Stimulated activated CD8-positive, alpha-beta memory T cell treated with anti-CD3 and anti-CD28 coated beads, Interleukin-7, amount 100 ng/mL, for 1 hour (primary cell): ENCODE measurements at places on chromosomes 4 and X.

- no peak for DNase-seq
These were observed 12.3 kb upstream of the REPS2 start for GRCh38 chrX:16934185-16934584.

GRCh38 chr4:85495621-85496020 lies 20.7 kb downstream of the ARHGAP24 start:
- no peak for DNase-seq

- no peak for DNase-seq
These were observed 81.0 kb downstream of the ADGRA3 start for GRCh38 chr4:22434895-22435294.

GRCh38 chr4:109658871-109659410 lies 44.3 kb downstream of the CASP6 start:
- no peak for DNase-seq

DNA sequence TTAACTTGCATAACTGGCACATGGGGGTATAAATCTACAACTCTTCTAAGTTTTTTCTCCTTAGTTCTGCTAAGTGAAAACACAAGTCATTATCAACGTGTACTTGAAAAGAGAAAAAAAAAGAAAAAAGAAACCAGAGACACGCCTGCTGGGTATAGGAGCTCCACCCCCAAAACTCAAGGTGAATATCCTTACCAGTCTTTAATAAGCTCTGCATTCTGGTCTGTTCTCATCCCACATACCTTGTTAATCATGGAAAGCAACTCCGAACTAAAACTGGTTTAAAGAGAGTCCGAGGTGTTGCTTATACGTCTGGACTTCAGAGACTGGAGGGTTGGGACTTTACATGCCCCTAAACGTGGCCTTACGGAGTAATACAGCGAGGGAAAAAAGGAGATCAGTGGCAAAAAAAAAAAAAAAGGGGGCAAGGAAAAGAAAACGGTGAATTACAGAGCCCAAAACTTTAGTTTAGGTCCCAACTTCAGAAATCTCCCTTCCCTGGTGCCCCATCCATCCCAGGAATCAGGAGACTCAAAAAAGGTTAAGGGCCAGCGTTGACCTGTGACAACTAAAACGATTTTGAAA lies 1.0 kb downstream of the PGRMC2 start:
- no peak for DNase-seq

GRCh38 chrX:101219864-101220346 lies 319 bp downstream of the DRP2 start:
- DNase-seq, result no peak

GRCh38 chr4:57499786-57500185 lies 389.6 kb upstream of the IGFBP7 start:
- DNase-seq, result no peak

- DNase-seq, result no peak
These were observed 229.8 kb upstream of the STS start for GRCh38 chrX:6917666-6918065.

- DNase-seq, result no peak
These were observed 4.5 kb downstream of the CYSLTR1 start for GRCh38 chrX:78322863-78323262.

GRCh38 chr4:81165861-81166430 lies 49.1 kb downstream of the PRKG2 start:
- DNase-seq, result no peak

GRCh38 chrX:18170910-18171309 lies 49.8 kb downstream of the BEND2 start:
- DNase-seq, result no peak

- no peak for DNase-seq
These were observed 109.0 kb upstream of the ATOH1 start for GRCh38 chr4:93719552-93719951.

DNA sequence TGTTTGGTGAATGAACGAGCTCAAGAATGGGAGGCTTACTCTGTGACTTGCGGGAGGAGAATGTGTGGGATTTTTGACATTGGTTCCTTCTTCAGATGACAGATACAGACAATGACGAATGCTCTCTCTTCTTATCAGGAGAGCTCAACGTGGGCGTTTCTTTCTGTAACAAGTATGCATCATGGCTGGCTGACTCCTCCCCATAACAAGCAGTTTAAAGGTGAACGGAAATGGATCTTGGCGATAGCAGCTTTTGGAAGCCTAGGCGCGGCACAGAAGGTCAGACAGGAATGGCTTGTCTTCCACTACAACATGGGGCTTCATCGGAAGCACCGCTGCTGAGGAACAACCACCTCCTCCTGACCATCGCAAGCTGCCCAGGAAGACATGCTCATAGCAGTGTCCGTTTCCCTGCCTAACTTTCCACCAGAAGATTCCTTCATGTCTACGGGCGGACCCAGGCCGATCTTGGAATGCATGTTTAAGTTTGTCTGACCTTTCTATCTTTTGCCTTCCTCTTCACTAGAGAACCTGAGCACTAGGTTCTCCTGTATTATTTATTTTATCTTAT lies 18.3 kb upstream of the ACSL1 start:
- DNase-seq, result no peak

- DNase-seq, result no peak
These were observed 127.3 kb downstream of the ATP10D start for GRCh38 chr4:47612116-47613023.

GRCh38 chr4:98641906-98642668 lies 16.3 kb downstream of the TSPAN5 start:
- DNase-seq, result no peak

DNA sequence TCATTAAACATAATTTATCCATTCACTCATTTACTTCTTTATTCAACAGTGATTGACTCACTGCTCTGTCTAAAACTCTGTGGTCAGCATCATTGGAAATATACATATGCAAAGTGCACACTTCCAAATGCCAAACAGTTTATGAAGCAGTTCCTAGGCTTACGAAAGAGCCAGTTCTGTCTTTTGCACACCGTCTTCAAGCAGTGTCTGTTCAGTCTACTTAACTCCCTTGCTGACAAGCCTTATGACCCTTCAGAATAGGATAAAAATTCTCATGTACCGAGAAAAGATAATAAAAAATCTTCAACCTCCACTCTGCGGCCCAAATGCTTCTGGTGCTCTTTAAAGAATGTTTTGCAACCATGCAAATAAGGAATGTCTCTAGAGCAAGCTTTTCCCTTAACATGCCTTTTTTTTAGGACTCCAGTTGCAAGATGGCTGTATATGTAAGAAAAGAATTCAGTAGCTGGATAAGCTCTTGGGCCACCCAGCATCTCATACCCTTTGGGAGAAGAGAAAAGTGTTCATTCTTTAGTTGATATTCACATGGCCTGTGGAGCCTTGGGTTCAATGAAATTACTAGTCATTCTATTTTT lies 1037.0 kb upstream of the SLIT2 start:
- DNase-seq, result no peak

- no peak for DNase-seq
These were observed 14.2 kb downstream of the ZNF185 start for GRCh38 chrX:152912106-152912505.

DNA sequence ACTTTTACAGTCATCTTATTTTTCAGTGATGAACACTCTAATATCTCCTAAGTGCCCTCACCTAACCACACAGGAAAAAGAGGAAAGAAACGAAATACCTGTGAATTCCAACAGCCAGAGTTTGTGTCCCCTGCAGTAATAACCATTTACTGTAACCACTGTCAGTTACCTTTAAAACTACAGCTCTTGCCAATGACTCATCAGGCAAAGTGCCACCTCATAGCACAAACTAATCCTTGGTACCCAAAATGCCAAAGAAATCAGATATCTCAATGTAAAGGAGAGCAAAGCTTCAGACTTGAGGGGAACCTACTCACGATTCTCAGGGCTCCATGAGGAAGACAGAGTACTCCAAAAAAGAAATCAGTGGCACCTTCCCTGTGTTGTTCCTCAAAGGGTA lies 146.5 kb downstream of the NDST3 start:
- DNase-seq, result no peak

DNA sequence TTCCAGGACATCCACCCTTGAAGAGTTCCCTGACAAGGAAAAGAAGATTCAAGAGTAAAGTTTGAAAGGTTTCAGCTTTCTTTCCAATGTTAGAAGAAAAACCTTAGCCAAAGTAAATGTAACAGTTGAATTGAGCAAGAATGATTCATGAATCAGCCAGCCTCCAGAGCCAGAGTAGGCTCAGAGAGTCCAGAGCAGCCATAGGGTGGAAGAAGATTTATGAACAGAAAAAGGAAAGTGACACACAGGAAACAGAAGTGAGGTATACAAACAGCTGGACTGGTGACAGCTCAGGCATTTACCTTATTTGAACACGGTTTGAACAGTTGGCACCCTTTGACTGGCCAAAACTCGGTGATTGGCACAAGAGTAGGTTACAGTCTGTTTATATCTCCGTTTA lies 63.2 kb downstream of the QDPR start:
- DNase-seq, result no peak

DNA sequence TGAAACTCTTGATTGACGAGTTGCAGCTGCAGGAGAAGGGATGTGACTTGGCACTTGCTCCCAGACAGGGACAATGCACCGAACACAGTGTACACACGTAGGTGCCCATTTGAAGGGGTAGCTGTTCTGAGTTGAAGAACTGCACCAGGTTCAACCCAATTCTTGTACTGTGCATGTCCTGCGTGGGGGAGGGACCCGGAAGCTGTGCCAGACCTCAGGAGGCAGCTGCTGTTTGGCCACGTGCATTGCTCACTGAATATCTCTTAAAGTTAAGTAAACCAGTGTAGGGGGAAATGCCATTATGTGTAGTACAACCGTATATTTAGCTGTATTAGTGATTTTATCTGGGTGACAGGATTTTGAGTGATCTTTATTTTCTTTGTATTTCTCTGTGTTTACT lies 12.0 kb upstream of the RBBP7 start:
- DNase-seq, result no peak

DNA sequence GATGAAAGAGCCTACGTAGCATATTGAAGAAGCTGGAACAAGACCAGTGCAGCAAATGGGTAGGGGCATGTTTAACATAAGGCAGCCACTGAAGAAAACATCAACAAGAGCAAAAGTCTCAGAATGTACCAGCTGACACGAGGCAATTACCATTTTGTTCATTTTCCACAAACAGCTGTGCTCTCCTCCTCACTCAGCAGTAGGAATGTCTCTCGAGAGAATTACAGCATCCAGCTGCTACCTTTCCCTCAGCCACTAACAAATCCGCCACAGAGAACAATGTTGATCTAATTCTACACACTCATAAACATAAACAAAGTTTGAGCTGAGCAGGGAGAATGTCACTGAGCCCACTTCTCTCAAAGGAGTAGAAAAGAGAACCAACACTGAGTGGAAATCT lies 68.0 kb downstream of the OPHN1 start:
- no peak for DNase-seq

DNA sequence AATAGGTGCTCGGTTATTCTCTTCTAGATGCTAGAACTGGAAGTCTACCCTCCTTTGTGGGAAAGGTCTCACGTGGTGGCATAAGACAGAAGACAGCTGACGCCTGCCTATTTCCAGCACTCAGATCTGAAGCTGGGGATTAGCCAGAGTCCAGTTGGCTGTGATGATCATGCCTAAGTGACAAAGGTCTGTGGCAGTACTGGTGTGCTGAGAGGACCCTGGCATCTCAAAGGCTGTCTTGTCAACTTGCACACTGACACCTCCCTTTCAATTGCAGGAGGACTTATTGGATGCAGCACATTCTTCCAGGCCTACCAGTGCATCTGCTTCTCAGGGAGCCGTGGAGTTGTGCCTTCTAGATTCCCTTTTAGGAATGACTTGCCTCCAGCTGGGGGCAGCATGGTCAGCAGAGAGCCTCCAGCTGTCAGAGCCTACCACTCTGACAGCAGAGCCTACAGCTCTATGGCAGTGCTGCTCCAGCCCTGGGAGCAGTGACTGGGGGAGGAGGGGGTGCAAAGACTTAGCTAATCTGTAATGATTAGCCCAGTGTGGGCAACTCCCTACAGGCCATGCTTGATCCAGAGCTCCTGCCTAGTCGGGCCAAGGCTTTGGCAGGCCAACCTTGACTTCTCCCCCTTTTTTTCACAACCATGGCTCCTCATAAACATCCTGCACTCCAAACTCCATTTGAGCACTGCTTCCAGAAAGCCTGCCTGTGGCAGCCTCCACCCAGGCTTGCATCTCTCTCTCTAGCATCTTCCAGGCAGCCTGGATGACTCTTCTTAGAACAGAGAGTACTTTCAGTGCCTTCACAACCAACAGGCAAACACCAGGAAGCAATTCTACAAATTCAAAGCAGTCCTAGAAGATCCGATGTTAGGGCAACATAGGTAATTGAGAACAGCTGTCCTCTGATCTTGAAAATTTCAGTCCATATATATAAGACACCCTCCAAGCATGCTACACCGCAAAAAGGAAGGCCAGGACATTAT lies 13.8 kb upstream of the FGFBP2 start:
- DNase-seq, result no peak

DNA sequence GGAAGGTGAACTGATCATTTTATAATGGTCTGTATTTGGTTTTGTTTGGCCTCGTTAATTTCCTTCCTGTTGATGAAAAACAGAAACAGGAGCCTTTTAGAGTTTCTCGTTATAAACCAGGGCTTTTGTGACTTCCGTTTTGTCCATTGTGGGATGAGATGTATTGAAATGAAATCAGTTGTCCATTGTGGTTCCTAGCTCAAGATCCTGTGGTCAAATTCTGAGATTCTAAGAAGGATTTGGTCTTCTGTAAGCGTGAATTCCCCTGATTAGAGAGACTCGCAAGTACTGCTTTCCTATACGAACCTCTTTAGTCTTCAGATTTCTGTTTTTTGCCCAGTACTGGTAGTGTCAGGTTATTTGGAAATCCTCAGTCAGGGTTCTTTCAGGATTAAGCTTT lies 101.7 kb downstream of the RAPGEF2 start:
- no peak for DNase-seq

- DNase-seq, result no peak
These were observed 3.9 kb downstream of the RIPPLY1 start for GRCh38 chrX:106899276-106899675.

GRCh38 chr4:101835121-101835904 lies 44.8 kb downstream of the BANK1 start:
- DNase-seq, result no peak

DNA sequence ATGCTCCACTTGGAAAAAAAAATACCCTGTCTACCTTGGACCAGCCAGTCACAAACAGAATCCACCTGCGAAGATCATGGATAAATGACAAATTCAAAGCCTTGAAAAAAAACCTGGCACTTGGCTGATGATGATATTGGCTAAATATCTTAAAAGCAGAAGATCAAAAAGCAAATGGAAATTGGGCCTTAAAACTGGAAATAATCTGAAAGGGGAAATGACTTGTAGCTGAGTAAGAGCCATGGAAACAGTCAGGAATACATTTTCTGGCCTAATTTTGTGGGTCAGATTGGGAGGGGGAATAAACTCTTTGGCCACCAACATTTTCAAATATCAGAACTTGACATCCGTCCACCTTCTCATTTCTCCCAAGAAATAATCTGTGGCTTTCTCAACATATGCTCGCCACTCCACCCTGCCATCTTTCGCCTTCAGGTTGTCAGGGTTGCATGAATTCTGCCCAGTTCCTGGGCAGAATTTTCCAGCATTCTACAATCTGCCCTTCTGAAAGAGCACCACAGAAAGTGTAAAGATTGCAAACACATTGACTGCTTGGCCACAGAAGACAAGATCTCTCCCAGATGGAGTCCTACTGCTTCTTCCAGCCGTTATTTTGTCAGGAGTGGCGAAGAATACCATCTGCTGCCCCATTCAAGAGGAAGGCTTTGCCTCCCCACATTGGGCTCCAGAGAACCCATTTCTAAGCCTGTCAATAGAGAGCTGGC lies 1.7 kb upstream of the NDP start:
- no peak for DNase-seq
